ENCODE measurements at places on chromosomes 6 and 20. TPM values are rescaled to one million over a fixed set of nuclear protein-coding genes. Genes with fewer than 3 reads are reported as not detected.

DNA sequence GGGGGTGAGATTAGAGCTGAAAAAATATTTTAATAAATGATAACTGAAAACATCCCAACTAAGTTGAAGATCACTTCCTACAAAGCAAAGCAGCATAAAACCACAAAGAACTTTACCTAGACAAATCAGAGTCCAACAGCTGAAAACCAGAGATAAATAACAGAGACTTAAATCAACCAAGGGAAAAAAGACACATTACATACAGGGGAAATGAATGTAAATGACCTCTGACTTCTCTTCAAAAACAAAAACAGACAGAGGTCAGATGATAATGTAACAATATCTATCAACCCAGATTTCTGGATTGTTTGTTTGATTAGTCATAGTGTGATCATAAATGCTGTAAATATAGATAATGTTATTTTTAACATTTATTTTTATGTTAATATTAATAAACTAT is 782.8 kb downstream of the TFAP2A start:
- no peak for DNase-seq

DNA sequence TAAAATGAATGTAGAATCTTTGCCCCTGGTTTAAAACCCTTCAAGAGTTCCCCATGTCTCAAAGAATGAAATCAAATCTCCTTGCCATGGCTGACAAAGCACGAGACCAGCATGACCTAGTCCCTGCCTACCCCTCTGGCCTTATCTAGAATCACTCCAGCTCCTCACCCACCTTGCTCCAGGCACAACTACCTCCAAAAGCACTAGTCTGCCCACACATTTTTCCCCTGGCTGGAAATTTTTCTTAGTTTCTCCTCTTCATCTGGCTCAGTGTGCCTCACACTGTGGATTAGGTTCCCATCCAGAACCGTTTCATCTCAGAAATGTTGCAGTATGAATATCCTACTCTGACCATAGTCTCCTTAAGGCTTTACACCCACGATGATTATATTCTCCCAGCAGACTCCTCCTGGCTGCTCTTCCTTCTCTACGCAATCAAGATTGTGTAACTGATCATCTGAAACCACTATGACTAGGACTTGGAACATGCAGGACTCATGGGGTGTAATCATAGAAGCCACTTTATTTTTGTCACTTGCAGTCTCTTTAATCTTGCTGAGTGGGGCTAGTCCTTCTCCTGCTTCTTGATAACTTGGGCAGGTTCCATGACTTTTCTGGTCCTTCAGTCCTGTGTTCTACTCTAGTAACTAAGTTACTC is 7.8 kb upstream of the MRS2 start:
- DNase-seq, result no peak

- DNase-seq, result no peak
These were observed 45.4 kb downstream of the RARS2 start for GRCh38 chr6:87544474-87544735.

Gene BIRC7
- total RNA-seq, result not detected

Gene GHRH
- not detected for total RNA-seq

All from natural killer cell treated with Interleukin-12 subunit alpha and Interleukin-12 subunit beta and Interleukin-15 and Interleukin-18, amount 100 ng/mL, for 72 hours (primary cell).